ENCODE measurements at places on chromosomes 5 and 9.

DNA sequence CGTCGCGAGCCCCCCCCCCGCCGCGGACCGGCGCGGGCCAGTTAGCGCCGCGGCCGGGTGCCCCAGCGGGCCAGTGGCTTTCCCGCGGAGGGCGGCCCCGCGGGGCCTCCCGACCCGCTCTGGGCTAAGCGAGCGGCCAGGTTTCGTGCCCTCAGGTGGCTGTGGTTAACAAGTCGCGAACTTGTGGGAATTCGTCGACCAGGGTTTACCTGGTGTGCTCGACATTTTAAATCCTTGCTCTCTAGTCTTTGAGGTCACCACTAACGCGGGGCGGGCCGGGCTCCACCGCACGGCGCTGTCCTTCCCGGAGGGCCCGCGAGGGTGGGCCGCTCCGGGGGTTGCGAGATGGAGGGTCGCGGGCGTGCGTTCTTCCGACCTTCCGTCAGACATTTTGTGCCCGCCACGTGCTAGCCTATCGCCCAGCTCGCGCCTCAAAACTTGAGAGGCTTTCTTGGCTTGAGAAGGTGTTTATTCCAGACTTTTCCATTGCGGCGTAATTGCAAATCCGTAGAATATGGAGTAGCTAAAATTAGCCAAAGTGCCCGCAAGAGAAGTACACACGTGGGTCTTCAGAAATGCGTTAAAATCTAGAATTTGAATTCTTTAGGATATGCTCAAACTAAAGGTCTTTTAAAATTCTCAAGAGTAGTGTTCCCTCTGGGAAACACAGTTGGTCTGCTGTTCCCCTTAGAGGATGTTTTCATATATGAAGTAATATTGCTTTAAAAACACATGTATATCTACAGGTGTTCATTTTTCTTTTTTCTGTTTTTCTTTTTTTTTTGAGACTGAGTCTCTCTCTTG lies 2.1 kb downstream of the ANP32B start:
- DNase-seq, result peak; percentile 22

GRCh38 chr5:2913281-2913680 lies 161.8 kb upstream of the IRX2 start:
- no peak for DNase-seq

GRCh38 chr9:121807823-121808278 lies 156.4 kb downstream of the DAB2IP start:
- DNase-seq, result no peak

DNA sequence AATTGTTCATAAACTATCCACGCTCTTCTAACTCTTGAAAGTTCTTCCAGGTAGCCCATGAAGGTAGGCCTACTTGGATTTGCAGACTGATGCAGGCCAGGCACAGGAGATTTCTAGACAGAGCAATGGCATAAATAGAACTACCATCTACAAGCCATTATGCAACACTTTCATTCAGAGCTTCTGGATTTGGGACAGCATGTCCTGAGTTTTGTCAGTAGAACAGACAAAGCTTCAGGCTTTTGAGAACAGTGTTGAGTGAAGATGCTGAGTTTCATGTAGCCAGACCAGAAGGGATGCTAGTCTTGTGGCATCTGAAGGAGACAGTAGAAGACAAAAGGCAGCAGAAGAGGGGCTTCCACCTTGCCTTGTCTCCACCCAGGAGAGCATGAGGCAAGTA lies 196.6 kb downstream of the TRIM32 start:
- DNase-seq, result no peak

DNA sequence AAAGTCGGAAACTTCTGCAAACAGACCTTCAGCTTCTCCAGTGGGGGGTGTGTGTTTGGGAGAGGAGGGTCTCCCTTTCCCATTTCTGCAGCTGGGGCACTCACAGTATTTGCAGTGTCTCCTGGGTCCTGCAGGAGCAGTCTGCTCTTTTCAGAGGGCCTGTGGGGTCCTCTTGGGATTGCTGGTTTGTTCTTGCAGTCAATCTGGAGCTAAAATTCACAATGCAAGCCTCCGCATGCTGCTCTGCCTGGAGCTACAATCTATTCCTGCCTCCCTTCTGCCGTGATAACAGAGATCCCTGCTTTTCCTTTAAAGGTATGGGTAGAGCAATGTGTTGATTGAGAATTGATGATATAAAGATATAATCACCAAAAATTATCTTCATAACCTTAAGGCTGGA lies 43.2 kb downstream of the ZNF462 start:
- no peak for DNase-seq

DNA sequence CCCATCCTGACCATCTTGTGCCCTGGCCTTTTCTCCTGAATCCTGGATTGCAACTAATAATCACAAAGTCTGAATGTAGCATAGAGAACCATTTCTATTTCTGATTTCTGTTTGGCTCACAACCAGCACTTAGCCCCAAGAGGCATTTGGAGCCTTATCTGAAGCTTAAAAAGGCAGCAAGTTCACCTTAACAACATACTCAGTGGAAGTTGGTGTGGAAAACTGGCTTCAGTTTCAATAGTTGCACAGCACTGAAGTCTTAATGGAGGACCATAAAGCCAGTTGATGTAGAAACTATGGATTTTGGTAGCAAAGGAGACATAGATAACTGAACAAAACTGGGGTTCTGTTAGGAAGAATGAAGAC lies 574.1 kb downstream of the PSAT1 start:
- no peak for DNase-seq

GRCh38 chr5:95808013-95808685 lies 14.4 kb downstream of the GLRX start:
- DNase-seq, result no peak

DNA sequence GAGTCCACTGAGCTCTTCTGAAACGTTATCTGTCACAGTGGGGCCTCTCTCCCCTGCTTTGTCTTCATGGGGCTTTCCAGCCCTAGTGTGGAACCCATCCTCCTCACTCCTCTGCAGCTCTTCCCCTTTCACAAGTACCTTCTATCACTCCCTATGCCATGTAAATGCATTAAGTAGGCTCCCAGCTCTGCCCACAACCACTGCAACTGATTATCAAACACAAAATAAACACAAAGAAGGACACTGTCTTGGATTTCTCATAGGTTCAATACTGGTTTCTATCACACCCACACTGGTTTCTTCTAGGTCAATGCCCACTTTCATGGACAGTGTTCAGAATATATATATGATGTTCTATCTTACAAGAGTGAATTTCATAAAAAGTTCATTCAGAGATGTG lies 139.4 kb downstream of the GNAQ start:
- no peak for DNase-seq

- no peak for DNase-seq
Observed at GRCh38 chr5:56569566-56569965, 245.8 kb upstream of the MAP3K1 start.

- no peak for DNase-seq
Observed at GRCh38 chr9:72089451-72090130, 29.2 kb upstream of the C9orf57 start.

- no peak for DNase-seq
Observed at GRCh38 chr9:128304971-128305288, 17.3 kb downstream of the TRUB2 start.

- DNase-seq, result no peak
Observed at GRCh38 chr9:137053944-137054931, at the start of gene ENTPD2. Gene ENTPD2, minus strand, starts transcription at chr9:137054061. Its CDS starts 64 bp downstream, at chr9:137053997.

GRCh38 chr5:88190106-88190834 lies 78.4 kb downstream of the TMEM161B start:
- peak; percentile 11 for DNase-seq

DNA sequence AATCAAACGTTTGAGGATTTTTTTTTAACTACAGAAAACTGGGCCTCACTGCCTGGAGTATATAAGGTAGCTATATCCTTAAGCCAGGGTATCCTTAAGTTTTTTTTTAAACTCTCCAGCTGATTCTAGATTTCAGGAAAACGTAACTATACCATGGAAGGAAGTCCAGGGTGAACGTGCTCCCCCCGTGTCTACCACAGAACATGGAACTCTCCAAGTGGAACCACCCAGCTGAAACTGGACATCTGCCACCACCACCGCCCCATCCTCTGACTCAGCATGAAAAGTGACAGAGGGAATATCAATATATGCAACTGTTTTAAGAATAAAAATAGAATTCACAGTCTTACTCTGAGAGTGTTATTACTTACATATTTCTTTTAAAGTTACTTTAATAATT lies 61.3 kb downstream of the DROSHA start:
- no peak for DNase-seq

DNA sequence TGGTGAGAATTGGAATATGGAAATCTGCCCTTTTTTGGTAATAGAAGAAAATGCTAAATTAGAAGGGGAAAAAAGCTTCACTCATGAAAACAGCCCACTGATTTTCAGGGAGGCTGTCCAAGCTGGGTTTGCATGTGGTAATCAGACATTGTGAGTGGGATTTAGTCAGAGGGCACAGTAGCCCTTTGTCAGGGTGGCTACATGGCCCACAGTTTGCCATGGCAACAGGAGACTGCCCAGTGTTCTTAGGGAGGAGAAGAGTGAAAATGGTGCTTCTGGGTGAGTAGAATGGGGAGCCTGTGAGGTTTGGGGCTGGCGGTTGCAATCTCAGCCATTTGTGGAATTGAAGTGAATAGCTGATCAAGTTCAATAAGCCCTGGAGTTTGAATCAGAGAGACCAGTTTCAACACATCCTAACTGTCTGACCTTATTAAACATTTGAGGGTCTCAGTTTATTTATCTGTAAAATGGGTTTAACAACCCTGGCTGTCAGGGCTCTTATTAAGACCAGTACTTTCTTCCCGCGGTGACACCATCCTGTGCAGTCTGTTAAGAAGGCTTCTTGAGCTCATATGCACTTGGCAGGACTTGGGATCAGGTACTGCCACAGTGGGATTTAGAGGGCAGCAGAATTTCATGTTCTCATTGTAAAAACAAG lies 107.6 kb upstream of the TNC start:
- DNase-seq, result no peak

- DNase-seq, result no peak
Observed at GRCh38 chr9:136493567-136493971, 10.7 kb upstream of the SEC16A start.

GRCh38 chr5:135704616-135705015 lies 125.8 kb upstream of the CXCL14 start:
- DNase-seq, result no peak

GRCh38 chr5:180689071-180689694 lies 39.8 kb upstream of the FLT4 start:
- DNase-seq, result peak; percentile 32

- DNase-seq, result no peak
Observed at GRCh38 chr9:136138566-136138965, 19.9 kb upstream of the TMEM250 start.

All from CD8-positive, alpha-beta T cell (primary cell).